EH (cell line): ENCODE measurements at places on chromosomes 11 and 22.
A peak's percentile ranks its signal among the peaks of the same experiment; 100 is the strongest.

DNA sequence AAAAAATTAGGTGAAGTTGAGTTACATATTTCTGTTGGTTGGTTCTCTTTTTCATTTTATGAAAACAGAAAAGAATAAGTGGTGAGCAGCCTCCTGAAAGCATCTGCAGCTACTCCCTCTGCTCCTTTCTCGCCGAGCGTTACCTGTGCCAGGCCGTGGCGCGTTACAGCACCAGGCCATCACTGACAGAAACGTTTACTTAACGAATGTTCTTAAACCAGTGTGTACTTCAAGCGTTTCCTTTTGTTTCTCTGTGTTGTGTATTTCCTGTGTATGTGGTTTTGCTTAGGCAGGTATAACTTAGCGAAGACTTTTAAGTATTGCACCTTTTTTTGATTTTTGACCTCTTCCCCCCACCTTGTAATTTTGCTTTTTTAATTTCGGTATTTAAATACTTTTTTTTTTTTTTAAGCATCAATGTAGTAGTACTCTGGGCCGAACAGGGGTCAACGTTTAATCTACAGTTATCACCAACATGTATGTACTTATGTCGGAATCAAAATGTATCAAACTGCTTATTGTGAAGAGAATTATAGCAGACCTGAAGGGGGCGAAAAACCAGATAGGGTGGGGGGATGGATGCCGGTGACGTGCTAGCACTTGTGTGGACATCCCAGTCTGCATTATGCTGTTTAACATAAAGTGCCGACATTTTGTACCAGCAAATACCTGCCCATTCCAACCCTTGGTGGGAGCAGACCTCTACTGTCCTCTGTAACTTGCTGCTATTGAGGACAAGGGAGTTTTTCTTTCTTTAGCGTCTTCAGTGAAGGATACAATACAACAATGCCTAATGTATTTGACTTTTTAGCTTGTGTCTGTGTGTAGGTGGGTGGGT, 21.6 kb upstream of the ADSL start:
- no peak for DNase-seq

- DNase-seq, result peak; percentile 98
Measured at GRCh38 chr22:44448271-44448830, 49.7 kb downstream of the RTL6 start.

- no peak for DNase-seq
Measured at GRCh38 chr22:33007485-33007884, 50.7 kb downstream of the SYN3 start.

DNA sequence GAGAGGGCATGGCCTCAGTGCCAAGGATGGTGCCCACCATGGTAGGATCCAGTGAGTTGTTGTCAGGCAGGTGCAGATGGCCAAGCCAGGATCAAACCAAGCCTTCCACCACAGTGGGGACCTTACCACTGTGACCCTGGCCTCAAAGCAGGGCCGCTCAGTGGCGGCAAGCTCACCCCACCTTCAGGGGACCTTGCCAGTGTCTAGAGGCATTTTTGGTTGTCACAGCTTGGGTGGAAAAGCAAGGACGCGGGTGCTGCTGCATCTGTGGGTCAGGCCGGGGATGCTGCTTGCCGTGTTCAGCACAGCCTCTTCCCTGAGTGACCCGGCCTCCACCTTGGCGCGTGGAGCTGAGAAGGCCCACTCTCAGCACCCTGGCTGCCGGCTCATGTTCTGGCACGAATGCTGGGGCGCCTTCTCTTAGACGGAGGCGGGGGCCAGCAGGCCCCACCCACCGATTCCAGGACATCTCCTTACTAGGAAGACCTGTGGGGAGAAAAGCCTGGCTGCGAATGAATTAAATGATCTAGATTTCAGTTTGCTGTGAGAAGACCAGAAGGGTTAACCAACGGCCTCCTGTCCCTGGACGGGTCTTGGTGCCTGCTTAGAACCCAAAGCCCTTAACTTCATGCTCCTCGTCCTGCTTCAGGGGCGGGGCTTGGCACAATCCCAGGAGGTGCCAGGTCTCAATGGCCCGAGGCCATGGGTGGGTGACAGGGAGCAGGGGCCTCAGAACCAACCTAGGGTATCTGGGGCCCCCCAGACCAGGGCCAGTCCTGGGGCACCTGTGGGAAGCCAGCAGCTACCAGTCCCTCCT, 18.9 kb downstream of the TRMU start:
- no peak for DNase-seq

- peak; percentile 45 for DNase-seq
Measured at GRCh38 chr11:32333320-32333991, 101.9 kb downstream of the WT1 start.

DNA sequence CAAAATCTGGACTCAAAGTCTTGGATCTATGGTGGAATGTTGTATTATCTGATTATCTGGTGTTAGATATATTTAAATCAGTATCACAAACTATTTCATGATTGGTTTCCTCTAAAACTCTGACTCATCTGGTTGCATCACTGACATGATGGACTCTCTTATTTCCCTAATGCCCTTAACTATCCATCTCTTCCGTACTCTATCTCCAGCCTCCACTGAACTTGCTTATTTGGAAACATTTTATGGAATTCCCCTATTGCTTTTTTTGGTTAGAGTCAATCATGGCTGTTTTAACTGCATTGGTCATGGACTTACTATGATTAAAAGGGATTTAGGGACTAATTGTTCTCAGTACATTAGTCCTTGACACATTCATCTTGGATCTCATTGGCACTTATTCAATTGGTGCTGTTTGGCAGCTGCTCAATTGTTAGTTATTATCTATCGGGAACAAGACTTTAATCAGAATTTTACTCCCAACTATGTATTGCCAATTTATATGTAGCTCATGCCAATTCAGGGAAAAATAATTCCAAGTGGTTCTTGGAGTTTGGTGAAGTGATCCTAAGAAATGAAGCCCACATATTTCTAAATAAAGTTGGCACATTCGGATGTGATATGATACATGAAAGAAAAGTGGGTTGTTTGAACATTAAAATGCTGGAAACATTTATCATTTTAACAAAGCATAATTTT, 942.0 kb upstream of the CCDC90B start:
- DNase-seq, result no peak

GRCh38 chr11:82738091-82738490, 4.4 kb upstream of the FAM181B start:
- DNase-seq, result no peak

- no peak for DNase-seq
Measured at GRCh38 chr11:94826415-94826814, 58.3 kb downstream of the AMOTL1 start.

DNA sequence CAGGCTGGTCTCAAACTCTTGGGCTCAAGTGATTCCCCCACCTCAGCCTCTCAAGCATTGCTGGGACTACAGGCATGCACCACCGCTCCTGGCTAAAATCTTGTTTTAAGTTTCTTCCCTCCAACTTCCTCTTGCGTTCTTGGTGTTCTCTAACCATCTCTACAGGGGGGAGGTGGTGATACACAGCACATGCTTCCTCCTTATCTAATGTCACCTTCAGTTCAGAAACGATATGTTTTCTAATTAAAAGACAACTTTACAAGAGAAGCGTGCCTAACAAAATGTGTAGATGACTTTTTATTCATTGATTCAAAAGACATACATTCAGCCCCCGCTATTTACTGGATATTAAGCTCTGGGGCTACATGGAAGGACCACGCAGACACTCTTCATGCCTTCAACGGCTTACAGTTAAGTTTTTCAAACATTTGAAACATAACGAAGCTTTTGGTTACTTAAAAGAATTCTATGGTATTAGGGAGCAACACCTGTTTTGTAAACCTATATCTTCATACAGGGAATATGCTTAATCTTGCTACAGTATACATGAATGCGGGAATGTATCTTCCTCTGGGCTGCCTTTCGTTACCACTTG, 933 bp upstream of the DLAT start:
- no peak for DNase-seq

- peak; percentile 64 for DNase-seq
Measured at GRCh38 chr11:132714859-132715440, 817.4 kb downstream of the OPCML start.

DNA sequence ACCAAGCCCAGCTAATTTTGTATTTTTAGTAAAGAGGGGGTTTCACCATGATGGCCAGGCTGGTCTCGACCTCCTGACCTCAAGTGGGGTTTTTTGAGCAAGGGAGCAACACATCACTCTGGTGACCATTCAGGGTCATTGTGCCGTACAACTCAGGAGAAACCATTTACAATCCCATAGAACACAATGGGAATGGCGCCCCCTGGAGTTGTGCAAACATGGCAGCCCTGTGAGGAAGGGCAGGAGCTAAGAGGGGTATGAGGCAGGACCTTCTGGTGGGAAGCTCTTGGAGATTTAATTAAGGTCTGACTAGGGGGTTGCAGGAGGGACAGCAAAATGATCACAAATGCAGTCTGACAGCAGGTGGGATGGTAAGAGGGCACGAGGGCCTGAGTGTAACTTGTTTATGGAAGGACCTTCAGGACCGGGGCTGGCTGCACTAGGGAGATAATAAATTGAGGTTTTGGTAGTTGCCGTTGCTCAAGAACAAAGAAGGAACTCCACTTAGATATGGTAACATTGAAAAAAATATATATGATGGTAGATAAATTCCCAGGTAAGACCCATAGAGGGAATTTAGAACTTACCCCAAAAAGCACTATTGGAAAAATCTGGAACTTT, 9.1 kb upstream of the CSF2RB start:
- no peak for DNase-seq

DNA sequence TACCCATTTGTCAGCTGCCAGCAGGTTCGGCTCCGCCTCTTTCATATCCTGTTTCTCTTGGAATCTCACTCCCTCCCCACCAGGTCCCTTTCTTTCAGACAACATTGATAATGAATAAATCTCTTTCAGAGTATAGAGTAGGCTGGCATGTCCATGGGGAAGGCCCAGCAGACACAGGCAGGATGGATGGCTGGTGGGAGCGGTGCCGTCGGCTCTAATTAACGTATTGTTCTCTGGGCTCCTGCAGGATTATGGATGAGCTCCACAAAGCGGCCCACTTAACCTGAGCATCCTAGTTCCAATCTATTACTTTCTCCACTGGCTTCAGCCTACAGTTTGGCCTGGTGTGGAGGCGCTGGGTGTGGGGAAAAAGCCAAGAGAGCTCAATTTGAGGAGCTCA, 588.0 kb downstream of the BUD13 start:
- no peak for DNase-seq

DNA sequence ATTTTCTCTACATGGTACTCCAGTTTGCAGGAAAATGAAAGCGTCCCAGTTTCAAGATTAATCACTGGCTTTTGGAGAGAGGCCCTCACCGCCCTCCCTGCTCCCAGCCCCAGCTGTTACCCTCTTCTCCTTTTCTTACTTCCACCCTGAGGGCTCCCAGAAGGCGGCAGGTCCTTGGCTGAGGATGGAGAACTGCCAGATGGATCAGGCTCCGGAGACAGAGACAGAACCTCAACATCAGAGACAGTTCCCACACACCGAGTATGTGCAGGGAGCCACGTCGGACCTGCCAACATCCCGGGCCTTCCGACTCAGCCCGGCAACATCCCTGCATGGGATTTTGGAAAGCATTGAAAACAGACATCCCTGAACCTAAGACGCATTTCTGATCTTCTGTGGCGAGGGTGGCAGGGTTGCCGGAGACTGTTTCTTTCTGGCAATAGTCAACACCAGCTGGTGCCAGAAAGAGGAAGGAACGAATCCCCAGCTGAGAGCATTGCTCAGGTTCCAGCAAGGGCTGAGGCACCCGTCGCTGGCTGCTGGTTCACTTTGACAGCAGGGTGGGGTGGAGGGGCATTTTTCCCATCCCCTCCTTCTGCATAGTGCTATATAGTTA, 467.1 kb downstream of the MIAT start:
- DNase-seq, result no peak

DNA sequence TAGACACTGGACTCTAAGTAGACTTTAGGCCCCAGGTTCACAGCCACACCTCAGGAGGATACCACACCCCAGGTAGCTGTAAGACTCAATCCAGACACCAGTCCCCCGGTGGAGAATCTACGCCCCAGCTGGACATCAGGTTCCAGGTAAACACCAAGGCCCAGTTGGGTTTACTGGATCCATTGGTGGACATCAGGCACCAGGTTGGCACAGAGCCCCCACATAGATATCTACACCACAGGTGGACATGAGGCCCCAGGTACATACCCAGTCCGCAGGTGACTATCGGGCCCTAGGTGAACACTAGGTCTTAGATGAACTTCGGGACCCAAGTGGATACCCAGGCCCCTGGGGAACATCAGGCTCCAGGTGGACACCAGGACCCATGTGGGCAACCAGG, 58.9 kb upstream of the SEPTIN5 start:
- DNase-seq, result no peak

GRCh38 chr11:4466871-4467442, 15.5 kb upstream of the OR52K1 start:
- DNase-seq, result no peak

GRCh38 chr22:36180038-36180880, 19.7 kb upstream of the APOL3 start:
- peak; percentile 78 for DNase-seq
